ENCODE measurements at places on chromosomes 13 and 19.

DNA sequence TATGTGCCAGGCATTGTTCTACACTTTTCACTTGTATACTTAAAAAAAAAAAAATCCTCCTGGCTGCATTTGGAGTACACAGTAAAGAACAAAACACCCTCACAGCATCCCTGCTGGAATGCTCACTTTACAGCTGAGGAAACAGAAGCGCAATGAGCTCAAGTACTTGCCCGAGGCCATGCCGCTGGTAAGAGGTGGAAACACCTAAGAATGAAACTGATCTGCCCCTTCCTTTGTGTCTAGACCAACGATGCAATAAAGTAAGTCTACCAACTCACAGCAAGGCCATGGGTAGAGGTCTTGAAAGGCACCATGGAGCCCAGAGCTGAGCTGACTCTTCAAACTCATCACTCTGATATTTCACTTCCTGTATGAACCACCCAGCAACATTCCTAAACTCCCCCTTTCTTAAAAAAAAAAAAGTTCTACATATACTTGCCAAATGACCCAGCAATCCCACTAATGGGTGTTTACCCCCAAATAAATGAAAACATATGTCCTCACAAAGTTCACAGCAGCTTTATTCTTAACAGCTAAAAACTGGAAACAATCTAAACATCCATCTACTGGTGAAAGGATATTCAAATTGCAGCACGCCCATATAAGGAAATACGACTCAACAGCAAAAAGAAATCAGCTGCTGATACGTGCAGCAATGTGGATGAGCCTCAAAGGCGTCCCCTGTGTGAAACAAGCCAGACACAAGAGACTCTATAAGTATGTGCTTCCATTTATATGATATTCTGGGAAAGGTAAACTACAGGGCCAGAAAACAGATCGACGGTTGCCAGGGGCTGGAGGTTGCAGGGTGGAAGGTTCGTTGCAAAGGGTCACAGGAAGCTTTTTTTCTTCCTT lies 236.6 kb upstream of the MAB21L1 start:
- DNase-seq, result no peak

DNA sequence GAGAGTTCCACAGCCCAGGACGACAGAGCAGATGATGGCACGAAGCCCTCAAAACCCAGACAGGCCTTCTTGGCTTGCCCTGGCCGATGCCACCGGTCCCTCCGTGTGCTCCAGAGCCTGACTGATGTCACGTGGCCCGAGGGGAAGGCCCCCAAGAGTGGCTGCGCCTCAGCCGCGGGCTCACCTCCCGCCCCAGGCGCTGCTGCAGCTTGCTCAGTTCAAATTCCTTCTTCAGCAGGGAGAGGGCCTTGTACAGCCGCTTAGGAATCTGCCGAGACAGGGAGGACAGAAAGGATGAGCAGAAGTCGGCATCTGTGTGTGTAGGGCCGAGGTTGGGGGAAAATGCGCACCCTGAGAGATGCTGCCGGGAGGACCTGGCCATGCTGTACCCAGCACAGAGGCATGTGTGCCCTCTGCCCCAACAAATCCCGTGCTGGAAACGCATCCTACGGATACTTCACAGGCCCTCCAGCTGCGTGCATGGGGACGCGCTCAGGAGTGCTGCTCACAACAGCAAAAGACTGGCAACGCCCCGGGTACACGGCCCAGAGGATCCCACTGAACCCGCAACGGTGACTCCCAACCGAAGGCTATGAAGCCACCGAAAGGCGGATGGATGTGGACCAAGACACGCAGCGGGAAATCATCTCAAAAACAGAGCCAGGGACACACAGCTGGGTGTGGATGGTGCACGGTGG lies 12.9 kb downstream of the LONP1 start:
- no peak for DNase-seq

DNA sequence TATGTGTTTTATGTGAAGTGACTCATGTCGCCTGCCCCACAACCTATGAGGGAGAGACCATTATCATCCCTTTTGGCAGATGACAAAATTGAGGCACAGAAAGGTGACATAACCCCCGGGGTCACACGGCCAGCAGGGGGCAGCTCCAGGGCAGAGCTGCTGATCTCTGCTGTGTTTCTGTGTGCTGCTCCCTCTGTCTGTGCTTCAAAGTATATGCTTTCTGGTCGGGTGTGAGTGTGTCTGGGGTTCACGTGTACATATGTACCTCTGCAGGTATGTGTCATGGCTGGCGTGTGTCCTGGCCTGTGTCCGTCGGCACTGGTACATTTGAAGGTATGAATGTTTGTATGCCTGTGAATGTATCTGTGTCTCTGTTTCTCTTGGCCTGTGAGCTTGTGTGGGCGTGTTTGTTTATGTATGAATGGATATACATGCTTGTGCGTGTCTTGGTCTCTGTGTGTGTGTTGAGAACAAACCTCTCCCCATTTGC lies 7.1 kb downstream of the LIPE start:
- peak; percentile 83 for DNase-seq

DNA sequence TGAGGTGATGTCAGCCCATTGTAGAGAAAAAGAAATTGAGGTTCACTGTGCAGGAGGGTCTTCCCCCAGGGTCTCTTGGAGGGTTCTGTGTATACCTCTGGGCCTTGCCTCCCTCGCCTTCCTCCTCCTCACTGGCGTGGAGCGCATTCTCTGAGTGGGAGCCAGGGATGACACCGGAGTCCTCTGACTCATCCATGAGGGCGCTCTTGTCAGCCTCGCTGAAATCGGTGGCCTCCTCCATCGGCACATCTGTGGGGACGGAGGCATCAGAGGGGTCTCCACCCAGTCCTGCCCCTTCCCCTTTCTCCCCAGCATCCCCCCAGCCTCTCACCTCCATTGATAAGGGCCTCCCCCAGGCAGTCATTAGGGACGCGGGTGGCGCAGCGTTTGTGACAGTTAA lies 16.2 kb downstream of the PRKD2 start:
- DNase-seq, result no peak

- no peak for DNase-seq
These were observed 16.0 kb downstream of the PRKCSH start for GRCh38 chr19:11451327-11451870.

- no peak for DNase-seq
These were observed 185.4 kb downstream of the COL4A1 start for GRCh38 chr13:110121422-110122083.

DNA sequence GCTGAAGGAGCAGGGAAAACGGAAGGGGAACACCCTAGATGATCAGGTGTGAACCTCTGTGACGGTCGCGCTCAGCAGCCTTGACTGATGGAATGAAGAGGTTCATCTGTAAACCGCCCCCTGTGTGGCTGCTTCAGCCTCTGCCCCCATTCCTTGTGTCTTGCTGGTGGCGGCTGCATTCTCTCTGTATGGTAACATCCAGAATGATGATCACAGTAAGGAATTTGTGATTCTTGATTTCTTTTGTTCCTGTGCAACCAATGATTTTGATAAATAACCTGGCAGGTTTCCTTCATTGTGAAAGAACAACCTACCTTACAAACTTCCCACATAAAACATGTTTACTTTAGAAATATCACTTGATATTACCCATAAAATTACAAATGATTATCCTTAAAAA lies 118.7 kb upstream of the MCF2L start:
- no peak for DNase-seq

DNA sequence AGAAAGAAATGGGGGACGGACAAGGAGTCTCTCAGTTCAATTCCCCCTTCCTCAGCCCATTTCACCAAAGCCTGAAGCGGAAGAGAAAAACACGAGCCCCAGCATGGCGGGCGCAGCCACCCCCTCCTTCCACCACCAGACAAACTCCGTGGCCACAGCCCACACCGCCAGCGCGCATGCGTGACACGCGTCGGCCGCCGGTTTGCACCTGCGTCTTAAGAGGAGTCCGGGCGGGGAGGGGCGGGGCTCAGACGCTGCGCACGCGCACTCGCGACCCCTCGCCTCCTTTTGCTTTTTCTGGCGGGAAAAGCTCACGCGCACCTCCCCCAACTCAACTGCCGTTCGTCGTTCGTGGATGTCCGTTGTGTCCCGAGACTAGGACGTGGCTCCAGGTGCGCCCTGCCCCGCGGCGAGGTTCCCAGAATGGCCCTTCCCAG lies at the start of gene KASH5:
Gene KASH5, plus strand, starts transcription at position 314 of the 437 bp plus-strand sequence. CDS start 2,635 bp downstream, outside the sequence.
- peak; percentile 64 for DNase-seq

- no peak for DNase-seq
These were observed 29.8 kb upstream of the SIAH3 start for GRCh38 chr13:45881353-45881752.

- DNase-seq, result no peak
These were observed 734.9 kb upstream of the PCDH9 start for GRCh38 chr13:67964986-67965385.

GRCh38 chr19:19062454-19063182 lies 1.2 kb upstream of the SLC25A42 start:
- DNase-seq, result peak; percentile 20

- DNase-seq, result no peak
These were observed 594.6 kb downstream of the PCDH9 start for GRCh38 chr13:66635526-66635925.

- no peak for DNase-seq
These were observed 181.7 kb downstream of the UQCRFS1 start for GRCh38 chr19:29031216-29031615.

DNA sequence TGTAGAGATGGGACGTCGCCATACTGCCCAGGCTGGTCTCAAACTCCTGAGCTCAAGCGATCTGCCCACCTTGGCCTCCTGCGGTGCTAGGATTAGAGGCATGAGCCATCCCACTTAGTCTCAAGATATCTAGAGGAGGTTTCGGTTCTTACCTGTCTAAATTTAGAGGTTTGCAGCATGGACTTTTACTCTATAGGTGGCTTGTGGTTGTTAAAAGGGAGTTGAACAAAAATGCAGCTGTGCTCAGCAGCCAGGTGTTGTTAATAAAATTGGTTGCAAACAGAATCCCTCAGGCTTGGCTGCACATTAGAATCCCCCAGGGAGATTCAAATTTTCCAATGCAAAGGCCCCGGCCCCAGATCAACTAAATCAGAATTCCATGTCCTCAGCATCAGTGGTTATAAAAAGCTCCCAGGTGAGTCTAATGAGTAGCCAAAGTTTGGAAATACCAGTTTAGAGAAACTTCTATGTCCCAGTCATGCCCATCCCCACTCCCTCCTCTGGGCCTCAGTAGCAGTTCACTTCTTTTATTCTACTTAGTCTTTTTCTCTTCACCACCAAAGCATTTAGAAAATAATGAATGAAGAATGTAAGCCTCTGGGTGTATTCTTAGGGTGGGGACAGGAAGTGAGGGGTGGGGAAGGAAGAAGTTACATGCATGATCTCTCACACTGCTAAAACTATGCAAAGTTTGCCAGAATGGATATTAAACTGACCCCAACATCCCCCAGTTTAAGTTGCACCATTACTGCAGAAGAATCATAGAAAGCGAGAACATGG lies 471.0 kb downstream of the COG6 start:
- DNase-seq, result no peak

DNA sequence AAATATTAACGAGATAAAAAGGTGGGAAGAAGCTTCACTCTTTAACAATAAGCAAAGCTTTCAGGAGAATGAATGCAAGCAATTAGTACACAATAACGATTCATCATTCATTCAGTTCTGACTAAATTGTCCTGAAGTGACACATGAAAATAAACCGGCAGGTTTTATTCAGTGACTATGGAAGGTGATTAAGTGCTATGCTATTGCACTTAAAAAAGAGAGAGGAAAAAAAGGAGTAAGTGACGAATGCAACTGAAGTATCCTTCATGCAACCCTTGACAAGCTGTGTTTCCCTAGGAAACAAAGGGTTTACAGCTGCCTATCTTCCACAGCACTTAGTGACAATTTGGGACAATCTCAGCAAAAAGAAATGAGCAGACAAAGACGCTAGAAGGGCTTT lies 1.4 kb downstream of the LIG4 start:
- DNase-seq, result no peak

- DNase-seq, result no peak
These were observed 64.9 kb downstream of the GADD45B start for GRCh38 chr19:2540646-2541454.

GRCh38 chr19:55563261-55563690 lies 17.4 kb downstream of the ZNF579 start:
- DNase-seq, result no peak

Data from activated CD4-positive, alpha-beta T cell treated with anti-CD3 and anti-CD28 coated beads, Interleukin-2, amount 50 U/mL, for 16 hours (primary cell).